SK-N-SH treated with all-trans-retinoic acid at 6 μM for 48 hours (cell line): ENCODE measurements at places on chromosomes 3 and 15.

DNA sequence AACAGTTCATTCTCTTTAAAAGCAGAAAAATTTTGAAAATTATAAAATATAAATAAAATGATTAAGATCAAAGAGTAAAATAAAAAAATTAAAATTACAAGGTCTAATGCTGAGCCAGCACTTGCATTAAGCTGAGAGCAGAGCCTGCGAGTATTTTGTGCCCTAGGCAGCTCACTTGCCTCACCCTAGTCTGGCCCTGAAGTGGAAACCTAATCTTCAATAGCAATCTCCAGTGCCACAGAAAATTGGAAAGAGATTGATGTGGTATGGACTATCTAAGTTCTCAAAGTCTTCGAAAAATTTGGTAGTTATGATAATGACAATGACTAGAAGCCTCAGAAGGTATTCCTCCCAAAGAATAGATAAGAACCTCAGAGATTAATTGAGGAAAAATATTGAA is 459.4 kb upstream of the CBLB start:
- no peak for ATAC-seq

GRCh38 chr3:31968369-31968926 is 12.6 kb downstream of the OSBPL10 start:
- no peak for ATAC-seq

- peak; percentile 71 for ATAC-seq
Measured at GRCh38 chr3:127019449-127019848, 36.5 kb downstream of the PLXNA1 start.

DNA sequence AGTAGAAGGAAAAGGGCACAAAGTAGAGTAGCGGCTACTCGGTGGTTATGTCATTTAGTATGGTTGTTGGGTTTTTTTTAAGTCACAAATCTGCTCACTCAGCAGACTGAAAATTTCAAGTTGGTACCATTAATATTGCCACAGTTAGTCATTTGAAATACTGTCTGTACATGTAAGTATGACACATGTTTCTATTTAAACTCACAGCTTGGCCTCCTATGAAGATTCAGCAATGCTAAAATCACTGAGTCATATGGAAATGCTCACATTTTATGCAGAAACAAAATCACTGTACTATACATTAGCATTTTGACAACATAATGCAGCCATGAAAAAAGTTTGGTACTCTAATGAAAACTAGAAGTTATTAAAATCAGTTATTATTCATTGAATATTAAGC is 571.9 kb downstream of the TAFA4 start:
- ATAC-seq = no peak

GRCh38 chr15:79653533-79653932 is 221.4 kb downstream of the MINAR1 start:
- no peak for ATAC-seq

DNA sequence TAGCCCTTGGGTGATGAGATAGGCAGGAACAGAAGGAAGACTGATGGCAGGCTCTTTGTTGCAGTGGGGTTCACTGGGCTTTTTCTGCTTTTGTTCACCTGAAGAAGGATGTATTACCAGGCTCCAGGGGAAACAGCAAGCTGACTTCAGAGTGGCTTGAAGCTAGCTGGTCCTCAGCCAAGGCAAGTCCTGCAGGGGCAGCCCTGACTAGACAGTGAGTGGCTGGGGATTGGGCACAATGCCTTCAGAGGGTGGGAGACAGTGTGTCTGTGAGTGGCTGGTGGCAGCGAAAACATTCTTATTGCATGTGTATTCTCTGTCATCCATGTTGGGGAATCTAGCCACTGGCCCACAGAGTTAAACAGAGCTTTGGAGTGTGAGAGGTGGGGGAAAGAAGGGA is 2.3 kb upstream of the TEX264 start:
- no peak for ATAC-seq

- ATAC-seq = no peak
Measured at GRCh38 chr3:123201223-123201556, 553 bp upstream of the SEC22A start.

- no peak for ATAC-seq
Measured at GRCh38 chr15:27679731-27680471, 419.2 kb downstream of the OCA2 start.

DNA sequence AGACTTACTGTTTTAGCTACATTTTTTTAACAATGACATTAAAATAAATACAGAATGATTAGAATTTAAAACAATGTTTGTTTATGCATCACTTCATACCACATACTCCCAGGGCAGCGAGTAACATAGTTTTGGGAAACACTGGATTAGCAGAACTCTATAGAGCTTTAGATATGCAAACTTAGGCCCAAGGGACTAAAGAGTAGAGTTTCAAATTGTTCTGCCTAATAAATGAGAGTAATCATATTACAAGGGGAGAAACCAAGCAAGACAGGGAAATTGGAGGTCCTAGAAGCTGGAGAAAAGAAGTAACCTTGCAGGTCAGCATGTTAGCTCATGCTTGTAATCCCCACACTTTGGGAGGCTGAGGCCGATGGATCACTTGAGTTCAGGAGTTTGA is 3.6 kb upstream of the DAZL start:
- ATAC-seq = no peak

- ATAC-seq = no peak
Measured at GRCh38 chr3:66863205-66864111, 134.6 kb upstream of the KBTBD8 start.

DNA sequence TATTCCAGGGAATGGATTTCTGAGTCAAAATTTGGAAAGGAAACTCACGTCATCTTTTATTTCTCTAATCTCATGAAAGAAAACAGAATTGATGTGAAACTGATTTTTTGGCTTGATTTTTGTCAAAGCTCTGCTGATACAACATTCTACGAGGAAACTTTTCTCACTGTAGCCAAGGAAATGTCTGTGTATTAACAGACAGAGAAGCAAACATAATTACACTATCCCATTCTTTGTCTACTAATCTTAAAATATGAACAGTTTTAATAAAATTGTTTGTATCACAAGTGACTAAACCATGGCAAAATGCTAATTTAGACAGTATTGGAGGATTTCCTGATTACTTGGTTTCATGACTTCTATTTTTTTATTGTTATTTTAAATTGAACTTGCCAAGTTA is 1437.0 kb downstream of the OTOL1 start:
- ATAC-seq = peak; percentile 39; the same call in 2 of the 3 replicates

DNA sequence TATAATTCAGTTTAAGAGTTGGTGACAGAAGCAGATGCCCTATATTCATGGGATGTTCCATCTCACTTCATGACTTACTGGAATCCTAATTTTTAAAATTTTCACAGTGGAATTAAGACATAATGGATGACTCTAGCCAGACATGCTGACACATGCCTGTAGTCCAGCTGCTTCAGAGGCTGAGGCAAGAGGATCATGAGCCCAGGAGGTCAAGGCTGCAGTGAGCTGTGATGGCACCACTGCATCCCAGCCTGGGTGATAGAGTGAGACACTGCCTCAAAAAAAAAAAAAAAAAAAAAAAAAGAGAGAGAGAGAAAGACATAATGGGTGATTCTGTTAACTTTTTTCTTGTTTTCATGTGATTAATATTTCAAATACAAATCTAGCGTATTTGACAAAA is 123.6 kb downstream of the KLHL25 start:
- no peak for ATAC-seq

DNA sequence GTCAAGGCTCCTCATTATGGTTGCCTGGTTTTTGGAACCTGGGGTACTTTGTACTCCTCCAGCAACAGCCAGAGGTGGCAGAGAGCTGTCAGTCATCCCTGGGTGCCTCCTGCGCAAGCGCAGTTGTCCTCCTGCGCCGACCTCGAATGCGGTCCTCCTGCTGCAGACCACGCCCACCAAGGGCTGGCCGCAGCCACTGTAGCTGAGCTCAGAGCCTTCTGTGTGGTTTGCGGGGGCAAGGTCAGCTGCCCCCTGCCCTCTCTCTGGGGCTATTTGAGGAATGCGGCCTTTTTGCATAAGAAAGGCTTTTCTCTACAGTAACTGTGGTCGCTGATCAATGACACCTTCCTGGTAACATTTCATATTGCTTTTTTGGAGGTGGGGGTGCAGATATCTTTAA is 131.3 kb upstream of the SNRPN start:
- peak; percentile 90 for ATAC-seq
